Ovary (tissue), 10 donors: ENCODE measurements at places on chromosomes 1 and 21. TPM values are rescaled to one million over a fixed set of nuclear protein-coding genes. Genes with fewer than 3 reads are reported as not detected.

DNA sequence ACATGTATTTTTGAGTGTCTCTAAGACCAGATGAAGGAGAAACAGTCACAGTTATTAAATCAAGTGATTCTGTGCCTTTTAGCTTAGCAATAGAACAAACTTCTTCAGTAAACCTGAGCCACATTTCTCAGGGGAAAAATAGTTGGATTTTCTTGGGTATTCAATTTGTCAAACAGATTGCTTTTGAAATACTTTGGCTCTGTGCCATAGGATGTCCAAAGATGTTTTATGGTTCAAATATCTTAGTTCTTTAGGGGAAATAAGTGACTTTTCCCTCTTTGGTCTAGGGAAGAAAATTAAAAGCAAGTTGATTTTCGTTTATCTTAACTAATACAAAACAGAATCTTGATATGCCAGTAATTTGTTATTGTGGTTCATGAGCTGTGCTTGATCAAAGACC lies 125.9 kb downstream of the ATP5PO start:
- H3K4me3 ChIP-seq = no peak overlapping the region
- no peaks in the 10 kb centered on the region for H3K27me3 ChIP-seq
- no peaks in the 10 kb centered on the region for H3K4me1 ChIP-seq
- H3K27ac ChIP-seq = no peak overlapping the region
- DNase-seq = no peak
- no peaks in the 10 kb centered on the region for H3K36me3 ChIP-seq

DNA sequence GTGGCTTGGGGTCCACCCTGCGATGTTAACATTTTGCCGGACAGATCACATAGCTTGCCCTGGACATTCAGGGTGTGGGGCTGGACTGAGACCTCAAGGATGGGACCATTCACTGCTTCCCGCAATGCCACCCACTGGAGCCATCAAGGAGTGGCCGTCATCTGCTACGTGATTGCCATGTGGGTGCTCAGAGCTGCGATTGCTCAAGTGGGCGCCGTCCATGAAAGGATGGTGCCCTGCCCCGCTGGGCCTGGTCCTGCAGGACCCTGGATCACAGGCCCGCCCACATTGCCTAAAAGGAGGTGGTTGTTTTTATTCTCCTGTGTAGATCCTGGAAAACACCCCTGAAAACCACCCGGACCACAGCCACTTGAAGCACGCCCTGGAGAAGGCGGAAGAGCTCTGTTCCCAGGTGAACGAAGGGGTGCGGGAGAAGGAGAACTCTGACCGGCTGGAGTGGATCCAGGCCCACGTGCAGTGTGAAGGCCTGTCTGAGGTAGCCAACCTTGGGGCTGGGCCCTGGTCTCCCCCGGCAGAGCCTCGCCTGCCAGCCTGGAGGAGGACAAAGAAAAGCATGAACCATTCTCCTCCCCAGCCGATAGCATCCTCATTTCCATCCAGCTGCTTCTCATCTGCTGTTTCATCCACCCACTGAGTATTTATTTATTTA lies 40.4 kb downstream of the ATP5PO start:
- DNase-seq = no peak
- H3K4me3 ChIP-seq = no peak overlapping the region
- H3K4me1 ChIP-seq = no peaks in the 10 kb centered on the region
- no peak overlapping the region for H3K27ac ChIP-seq
- no peaks in the 10 kb centered on the region for H3K27me3 ChIP-seq

Gene TRAF5
- 13.6 TPM for total RNA-seq

DNA sequence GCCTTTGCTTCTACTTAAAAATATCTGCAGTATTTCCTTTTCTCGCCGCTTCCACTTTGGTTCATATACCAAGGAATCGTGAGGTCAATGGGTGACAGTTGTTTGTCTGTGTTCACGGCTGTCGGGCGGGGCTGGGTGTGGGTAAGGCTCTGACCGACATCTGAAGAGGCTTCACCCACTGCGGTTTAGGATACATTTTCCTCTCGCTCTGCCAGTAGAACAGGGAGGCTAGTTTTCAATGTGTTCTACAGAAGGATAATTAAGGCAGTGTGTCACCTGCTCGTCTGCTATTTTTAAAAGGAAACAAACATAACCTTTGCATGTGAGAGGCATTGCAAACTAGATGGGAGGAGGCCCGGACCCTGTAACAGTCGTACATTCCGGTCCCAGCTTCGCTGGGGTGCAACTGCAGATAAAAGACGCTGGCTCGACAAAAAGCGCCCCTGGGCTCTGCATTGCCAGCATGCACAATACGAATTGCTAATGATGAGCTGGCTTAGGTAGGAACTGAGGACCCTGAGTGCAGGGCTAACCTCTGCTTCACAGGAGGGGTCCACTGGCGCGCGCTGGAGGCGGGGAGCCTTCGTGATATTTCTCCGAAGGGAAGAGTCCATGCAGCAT lies 8.5 kb upstream of the ERG start:
- H3K4me1 ChIP-seq = no peaks in the 10 kb centered on the region
- no peaks in the 10 kb centered on the region for H3K36me3 ChIP-seq
- H3K4me3 ChIP-seq = no peak overlapping the region
- no peak overlapping the region for H3K27ac ChIP-seq
- no peaks in the 10 kb centered on the region for H3K27me3 ChIP-seq

Gene SELL
- total RNA-seq = 0.57 TPM

DNA sequence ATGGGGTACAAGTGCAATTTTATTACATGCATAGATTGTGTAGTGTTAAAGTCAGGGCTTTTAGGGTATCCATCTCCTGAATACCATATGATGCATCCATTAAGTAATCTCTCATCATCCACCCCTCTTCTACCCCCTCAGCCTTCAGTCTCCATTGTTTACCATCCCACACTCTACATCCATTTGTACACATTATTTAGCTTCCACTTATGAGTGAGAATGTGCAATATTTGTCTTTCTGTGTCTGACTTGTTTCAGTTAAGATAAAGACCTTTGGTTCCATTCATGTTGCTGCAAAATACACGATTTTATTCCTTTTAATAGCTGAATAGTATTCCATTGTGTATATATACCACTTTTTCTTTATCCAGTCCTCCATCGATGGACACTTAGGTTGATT lies 222.5 kb upstream of the USP24 start:
- H3K36me3 ChIP-seq = no peaks in the 10 kb centered on the region
- H3K4me1 ChIP-seq = no peaks in the 10 kb centered on the region
- H3K27ac ChIP-seq = no peak overlapping the region
- H3K4me3 ChIP-seq = no peak overlapping the region
- DNase-seq = no peak

GRCh38 chr1:5891137-5891536 lies 101.1 kb downstream of the NPHP4 start:
- no peaks in the 10 kb centered on the region for H3K27me3 ChIP-seq
- no peaks in the 10 kb centered on the region for H3K36me3 ChIP-seq
- DNase-seq = no peak
- H3K27ac ChIP-seq = no peak overlapping the region

DNA sequence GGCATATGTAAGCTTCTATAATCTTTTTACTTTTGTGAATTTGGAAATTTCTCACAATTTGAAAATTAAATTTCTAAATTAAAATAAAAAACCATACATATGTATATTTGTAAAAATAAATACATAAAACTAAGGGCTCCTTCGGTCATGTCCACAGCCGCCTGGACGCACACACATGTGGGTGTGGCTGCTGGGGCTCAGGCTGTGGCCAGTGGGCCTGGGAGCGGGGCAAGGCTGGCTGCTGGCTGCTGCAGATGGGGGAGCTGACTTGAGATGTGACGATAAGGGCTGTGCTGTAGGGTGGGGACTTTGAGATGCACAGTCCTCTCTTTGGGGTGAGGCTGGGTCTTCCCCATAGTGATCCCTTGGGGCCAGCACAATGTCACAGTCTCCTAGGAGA lies 4.8 kb downstream of the RER1 start:
- no peak overlapping the region for H3K27ac ChIP-seq
- H3K36me3 ChIP-seq = no peaks in the 10 kb centered on the region
- no peaks in the 10 kb centered on the region for H3K27me3 ChIP-seq
- H3K4me1 ChIP-seq = peaks cover 11% of the 10 kb centered on the region

DNA sequence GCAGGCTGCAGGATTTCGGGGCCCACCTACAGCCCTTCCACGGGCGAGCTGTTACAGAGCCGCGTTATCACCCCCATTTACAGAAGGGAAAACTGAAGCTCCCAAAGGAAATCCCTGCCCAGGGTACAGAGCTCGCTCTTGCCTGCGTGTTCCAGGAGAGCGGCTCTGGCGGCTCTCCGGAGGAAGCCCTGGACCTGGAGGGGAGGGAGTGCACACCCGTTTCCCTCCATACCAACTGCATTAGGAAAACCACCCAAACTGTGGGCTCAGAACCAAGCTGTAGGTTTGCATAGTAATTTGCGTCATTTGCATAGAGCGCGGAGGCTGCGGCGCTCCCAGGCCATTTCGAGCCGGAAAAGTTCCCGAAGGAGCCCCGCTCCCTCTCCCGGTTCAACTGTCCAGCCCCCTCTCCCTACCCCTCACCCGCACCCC lies 24.7 kb upstream of the ADGRB2 start:
- no peaks in the 10 kb centered on the region for H3K27me3 ChIP-seq
- H3K27ac ChIP-seq = peak overlapping the region; percentile 11
- no peaks in the 10 kb centered on the region for H3K4me1 ChIP-seq

DNA sequence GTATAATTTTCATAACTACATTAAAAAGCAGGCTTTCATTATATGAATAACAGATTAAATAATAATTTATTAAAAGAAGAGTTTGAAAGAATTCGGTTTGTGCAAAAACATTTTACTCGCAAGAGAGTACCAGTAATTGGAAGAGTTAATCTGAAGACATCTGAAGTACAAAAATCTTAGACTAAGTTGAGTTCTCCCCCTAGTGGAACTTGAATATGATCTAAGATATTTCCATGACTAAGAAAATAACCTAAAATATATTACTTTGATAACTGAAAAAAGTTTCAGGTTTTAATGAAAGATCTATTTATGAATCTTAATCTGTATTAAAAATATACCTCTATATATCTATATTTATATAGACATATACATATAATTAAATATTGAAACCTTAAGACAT lies 112.5 kb upstream of the GFI1 start:
- no peaks in the 10 kb centered on the region for H3K36me3 ChIP-seq
- no peak overlapping the region for H3K27ac ChIP-seq
- H3K4me3 ChIP-seq = no peak overlapping the region
- DNase-seq = no peak
- H3K4me1 ChIP-seq = no peaks in the 10 kb centered on the region

DNA sequence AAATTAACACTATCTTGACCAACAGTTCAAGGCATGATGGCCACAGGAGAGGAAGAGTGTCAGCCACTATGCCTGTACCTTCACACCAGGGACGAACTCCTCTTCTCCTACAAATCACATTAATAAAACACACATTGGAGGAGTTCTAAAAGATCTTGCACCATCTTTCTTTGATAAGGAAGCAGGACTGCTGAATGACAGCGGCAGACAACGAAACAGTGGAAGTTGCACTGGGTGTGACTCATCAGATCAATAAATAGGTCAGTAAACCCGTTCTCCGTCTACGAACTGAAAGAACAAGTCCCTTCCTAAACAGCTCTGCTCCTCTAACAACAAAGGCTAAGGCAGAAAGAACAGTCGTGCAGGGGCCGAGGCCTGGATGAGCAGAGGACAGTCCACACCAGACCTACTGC lies 23.1 kb downstream of the UBE2G2 start:
- H3K27ac ChIP-seq = no peak overlapping the region
- H3K36me3 ChIP-seq = no peaks in the 10 kb centered on the region
- no peaks in the 10 kb centered on the region for H3K4me1 ChIP-seq
- no peaks in the 10 kb centered on the region for H3K27me3 ChIP-seq

Gene MEF2D
- 72.1 TPM for total RNA-seq

DNA sequence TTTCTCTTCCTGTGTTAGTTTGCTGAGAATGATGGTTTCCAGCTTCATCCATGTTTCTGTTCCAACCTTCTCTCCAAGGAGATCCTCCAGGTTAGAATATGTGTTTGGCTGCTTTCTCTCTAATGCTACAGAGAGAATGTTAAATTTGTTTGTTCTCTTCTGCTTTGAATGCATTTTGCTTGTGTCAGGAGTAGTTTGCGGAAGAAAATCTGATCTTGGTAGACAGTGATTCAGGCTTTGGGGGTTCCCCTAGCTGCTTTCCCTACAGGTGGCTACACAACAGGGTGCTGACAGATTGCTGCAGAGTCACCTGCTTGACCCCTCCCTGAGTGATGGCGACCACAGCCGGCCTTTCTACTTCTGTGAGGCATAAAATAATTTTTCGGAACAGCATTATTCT lies 41.8 kb downstream of the MACO1 start:
- H3K4me3 ChIP-seq = no peak overlapping the region

Gene SDC3
- total RNA-seq = 5.8 TPM

GRCh38 chr1:29033829-29034466 lies 89.8 kb downstream of the TMEM200B start:
- no peak for DNase-seq
- no peaks in the 10 kb centered on the region for H3K36me3 ChIP-seq
- H3K27ac ChIP-seq = no peak overlapping the region
- no peaks in the 10 kb centered on the region for H3K4me1 ChIP-seq
- no peak overlapping the region for H3K4me3 ChIP-seq

GRCh38 chr1:41859686-41860085 lies 59.0 kb downstream of the HIVEP3 start:
- no peak overlapping the region for H3K27ac ChIP-seq
- H3K27me3 ChIP-seq = no peaks in the 10 kb centered on the region
- H3K4me3 ChIP-seq = no peak overlapping the region
- DNase-seq = no peak
- no peaks in the 10 kb centered on the region for H3K36me3 ChIP-seq

Gene ARHGEF16
- 1.00 TPM for total RNA-seq

DNA sequence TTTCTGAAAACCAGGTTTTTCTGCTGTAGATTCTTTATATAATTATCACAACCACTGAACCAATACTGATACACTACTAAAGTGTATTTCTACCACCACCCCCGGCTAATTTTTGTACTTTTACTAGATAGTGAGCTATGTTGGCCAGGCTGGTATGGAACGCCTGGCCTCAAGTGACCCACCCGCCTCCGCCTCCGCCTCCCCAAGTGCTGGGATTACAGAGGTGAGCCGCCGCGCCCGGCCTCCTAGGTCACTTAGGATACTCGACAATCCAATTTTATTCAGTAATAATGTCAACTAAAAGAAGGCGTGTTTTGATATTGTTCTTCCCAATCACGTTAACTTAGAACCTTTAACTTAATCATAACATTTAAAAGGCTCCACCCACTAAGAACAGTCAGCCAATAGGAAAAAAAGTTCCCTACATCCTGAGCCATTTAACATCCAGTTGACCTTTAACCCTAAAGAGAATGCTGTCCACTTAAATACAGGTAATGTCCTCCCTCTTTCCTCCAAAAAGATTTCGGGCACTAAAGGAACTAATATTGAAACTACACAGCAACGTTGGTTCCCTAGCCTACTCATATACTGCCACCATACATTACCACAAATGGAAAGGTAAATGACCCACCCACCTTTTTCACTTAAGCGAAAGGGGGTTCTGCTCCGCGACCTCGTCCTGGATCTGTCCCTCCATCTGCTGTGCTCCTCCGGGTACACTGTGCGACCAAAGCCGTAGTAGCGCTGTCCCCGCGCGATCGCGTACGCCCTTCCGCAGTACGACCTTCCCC lies 1.2 kb downstream of the RSRP1 start:
- no peak for DNase-seq
- H3K27ac ChIP-seq = peak overlapping the region; percentile 89
- no peaks in the 10 kb centered on the region for H3K36me3 ChIP-seq
- peaks cover 2% of the 10 kb centered on the region for H3K4me1 ChIP-seq
- H3K4me3 ChIP-seq = peak overlapping the region; percentile 90
- H3K27me3 ChIP-seq = no peaks in the 10 kb centered on the region

Gene ANGPTL3
- not detected for total RNA-seq

Gene KLHDC9
- 7.5 TPM for total RNA-seq

- H3K27ac ChIP-seq = no peak overlapping the region
- DNase-seq = peak; percentile 6
- H3K27me3 ChIP-seq = no peaks in the 10 kb centered on the region
- H3K4me3 ChIP-seq = no peak overlapping the region
- no peaks in the 10 kb centered on the region for H3K36me3 ChIP-seq
- H3K4me1 ChIP-seq = peaks cover 9% of the 10 kb centered on the region
Measured at GRCh38 chr1:226645279-226645976, 93.7 kb downstream of the ITPKB start.

Gene ZNF695
- total RNA-seq = not detected

Gene EPB41
- 23.2 TPM for total RNA-seq
